ENCODE measurements at places on chromosomes 12 and 14. TPM values are rescaled to one million over a fixed set of nuclear protein-coding genes. Genes with fewer than 3 reads are reported as not detected.

DNA sequence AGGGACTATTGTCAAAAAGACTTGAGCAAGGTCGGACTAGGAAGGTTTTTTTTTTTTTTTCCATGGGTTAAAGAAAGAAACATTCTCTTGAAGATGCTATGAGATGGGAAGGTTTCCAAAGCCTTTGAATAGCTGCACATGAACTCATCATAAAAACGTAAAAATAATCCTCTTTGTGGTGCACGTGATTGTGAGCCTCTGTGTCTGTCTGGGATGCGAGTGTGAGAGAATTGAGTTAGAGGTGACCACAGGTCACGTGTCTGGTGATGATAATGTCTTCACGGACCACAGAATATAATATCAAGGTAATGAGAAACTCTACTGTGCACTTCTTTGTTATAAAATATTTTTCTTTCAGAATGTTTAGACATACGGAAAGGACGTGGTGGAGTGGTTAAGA, 24.3 kb upstream of the ADGRD1 start:
- DNase-seq: no peak

DNA sequence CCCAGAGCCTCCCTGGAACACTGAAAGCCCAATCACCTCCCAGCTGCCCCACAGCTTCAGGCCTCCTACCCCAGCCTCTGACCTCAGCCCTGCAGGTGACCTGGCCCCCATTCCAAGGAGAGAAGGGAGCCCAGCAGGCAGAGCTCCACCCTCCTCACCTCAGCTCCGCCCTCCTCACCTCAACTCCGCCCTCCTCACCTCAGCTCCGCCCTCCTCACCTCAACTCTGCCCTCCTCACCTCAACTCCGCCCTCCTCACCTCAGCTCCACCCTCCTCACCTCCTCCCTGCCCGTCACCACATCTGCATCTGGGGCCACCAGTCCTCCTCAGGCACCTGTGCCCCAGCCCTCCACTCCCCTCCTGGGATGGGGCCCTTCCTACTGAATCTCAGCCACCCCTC, 112.2 kb upstream of the SFSWAP start:
- DNase-seq: no peak

DNA sequence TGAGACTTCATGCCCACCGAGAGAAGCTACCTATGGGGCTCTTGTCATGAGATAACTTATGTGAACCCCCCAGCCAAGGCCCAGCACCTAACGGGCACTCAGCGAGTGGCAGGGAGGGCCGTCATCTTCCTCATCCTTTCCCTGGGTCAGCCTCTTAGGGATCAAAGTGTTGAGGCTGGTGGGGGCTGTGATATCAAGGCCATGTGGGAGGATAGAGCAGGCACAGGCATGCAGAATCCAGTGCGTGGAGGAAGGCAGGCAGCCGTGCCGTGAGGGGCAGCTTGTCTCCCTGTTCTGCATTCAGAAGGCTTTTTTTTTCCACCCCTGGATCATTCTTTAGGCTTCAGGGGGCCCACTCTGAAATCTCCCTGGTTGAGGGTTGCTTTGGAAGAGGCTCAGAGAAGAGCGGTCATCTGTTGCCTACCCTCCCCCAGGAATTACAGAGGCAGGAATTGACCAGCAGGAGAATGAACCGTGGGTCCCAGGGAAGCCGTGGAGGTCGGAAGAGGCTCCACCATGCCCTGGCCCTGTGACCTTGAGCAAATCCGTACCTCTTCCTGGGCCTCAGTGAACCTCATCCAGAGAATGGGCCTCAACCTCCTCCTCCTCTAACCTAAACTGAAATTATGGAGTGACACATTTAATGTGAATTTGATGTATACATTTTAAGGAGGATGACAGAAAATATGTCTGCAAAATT, 62.8 kb downstream of the BEGAIN start:
- DNase-seq: no peak

- DNase-seq: peak; percentile 15
Observed at GRCh38 chr12:77796775-77797174, 33.9 kb upstream of the NAV3 start.

- no peak for DNase-seq
Observed at GRCh38 chr12:128109236-128109635, 157.7 kb upstream of the TMEM132C start.

The OVCH1 gene
- total RNA-seq: not detected

The HOXC13 gene
- total RNA-seq: 4.9 TPM

The KRT85 gene
- not detected for total RNA-seq
